Fibroblast of the conjunctiva (primary cell): ENCODE measurements at places on chromosomes 11 and 22.

- DNase-seq, result no peak
Measured at GRCh38 chr11:108198833-108199232, 23.6 kb downstream of the NPAT start.

DNA sequence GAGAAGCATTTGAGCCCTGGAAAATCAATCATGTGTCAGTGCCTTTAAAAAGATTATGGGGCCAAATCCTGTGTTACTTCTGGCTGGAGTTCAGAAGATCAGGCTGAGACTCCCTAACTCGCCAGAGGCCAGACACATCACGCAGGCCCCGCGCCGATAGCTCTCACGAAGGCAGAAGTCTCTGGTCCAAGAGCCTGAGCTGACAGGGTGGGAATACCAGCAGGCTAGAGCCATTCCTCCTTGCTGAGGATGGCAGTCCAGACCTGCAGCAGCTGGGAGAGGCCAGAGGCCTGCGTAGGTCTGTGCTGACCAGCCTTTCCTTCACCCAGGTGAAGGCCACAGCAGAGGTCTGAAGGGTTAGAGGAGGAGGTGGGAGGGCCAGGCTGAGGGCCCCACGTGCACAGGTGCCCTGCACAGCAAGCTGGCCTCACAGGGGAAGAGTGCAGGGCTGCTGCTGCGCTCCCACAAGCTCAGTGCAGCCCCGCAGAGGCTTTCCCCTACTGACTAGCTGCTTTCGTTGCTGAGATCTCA lies 52.9 kb downstream of the ST14 start:
- DNase-seq, result no peak

- DNase-seq, result no peak
Measured at GRCh38 chr11:61683961-61684869, 4.0 kb downstream of the DAGLA start.

GRCh38 chr11:62724171-62724570 lies 3.1 kb downstream of the HNRNPUL2 start:
- no peak for DNase-seq

DNA sequence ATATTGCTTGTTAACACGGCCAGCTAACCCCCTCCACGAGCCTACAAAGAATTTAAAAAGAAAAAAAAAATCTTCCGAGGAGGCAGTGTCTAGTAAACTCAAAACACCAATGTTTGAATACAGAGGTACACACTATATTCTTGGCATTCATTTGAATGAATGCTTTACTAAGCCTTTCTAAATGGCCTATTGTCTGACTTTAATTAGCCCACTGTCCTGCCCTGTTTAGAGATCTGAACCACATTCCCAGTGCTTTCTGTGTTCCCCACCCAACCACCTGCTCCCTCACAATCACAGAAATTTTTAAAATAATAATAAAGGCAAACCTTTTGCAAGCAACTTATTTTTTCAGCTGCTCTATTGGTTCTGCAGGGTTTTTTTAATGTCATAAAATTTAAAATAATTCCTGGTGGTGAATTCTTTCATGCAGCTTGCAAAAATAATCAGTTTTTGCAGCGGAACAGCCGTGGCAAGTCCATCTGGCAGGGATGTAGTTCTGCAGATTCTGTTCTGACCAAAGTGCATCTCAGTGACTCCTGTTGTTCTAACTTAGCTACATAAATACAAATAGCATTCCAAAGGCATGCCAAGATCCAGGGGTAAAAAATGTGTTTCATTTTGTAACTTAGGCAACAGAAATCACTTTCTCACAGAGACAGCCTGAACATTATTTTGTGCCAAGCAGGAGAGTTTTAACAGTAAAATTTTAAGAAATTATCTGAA lies 23.8 kb downstream of the POU2AF2 start:
- no peak for DNase-seq

DNA sequence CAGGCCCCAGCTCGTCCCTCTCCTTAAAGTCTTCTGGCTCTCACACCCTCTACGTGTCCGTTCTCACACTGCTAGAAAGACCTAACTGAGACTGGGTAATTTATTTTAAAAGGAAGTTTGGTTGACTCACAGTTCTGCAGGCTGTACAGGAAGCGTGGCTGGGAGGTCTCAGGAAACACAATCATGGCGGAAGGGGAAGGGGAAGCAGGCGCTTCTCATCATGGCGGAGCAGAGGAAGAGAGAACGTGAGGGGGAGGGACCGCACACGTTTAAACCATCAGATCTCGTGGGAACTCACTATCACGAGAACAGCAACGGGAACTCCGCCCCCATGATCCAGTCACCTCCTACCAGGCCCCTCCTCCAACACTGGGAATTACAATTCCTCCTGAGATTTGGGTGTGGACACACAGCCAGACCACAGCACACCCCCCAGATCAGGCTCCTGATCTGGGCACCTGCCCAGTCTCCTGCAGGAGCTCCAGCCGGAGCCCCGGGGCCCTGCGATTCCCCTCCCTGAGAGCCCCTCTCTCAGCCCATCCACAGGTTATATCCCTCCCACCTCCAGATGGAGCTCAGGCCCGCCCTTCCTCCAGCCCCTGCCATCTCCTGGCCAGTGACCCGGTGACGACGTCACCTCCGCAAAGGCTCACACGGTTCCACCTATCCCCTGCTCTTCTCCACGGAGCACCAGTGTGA lies 170.2 kb downstream of the BRD1 start:
- no peak for DNase-seq
